Karpas-422 (cell line): ENCODE measurements at places on chromosomes 1 and 21.

GRCh38 chr21:41175080-41175479 lies 7.1 kb downstream of the BACE2 start:
- no peak for DNase-seq

GRCh38 chr1:1144843-1145546 lies 28.7 kb upstream of the TTLL10 start:
- no peak for DNase-seq

DNA sequence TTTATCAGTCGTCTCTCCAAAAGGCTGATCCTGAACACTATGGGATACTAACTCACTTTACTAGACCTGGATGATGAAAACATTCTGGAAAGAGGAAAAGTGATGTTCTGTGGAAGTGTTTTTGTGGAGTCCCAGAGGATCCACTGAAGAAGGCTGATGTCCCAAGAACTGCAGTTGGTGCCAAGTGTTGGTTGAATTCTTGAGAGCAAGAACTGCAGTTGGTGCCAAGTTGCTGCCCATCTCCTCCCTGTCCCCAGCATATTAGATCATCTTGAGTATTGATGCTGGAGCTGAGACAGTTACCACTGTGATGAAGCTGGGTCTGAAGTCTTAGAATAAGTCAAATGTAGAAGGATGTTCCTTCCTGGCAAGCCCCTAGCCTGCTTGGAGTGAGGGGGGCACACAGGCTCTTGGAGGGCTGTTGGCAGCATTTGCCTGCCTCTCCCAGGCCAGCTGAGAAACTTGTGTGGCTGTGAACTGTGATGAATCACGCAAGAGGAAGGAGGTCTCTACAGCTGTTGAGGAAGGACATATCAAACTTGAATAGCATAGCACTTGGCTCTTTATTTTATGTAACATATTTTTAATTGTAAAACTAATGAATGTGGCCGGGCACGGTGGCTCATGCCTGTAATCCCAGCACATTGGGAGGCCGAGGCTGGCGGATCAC lies 48.1 kb downstream of the DNAJC6 start:
- no peak for DNase-seq

DNA sequence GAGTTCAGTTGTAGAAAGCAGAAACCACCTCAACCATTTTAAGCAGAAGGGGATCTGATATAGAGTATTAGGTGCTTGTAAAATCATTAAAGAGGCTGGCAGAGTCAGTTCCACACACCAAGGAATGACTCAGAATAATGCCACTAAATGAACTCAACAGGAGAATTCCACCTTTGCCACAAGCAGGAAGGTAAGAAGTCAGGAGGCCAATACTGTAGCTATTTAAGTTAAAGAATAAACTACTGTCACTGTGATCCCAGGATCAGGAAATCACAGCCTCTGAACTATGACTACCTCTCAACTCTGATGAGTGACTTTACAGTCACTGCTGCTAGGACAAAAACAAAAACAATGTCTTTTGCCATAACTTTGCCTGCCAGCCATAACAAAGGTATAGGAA lies 52.5 kb upstream of the PRMT6 start:
- DNase-seq: no peak

DNA sequence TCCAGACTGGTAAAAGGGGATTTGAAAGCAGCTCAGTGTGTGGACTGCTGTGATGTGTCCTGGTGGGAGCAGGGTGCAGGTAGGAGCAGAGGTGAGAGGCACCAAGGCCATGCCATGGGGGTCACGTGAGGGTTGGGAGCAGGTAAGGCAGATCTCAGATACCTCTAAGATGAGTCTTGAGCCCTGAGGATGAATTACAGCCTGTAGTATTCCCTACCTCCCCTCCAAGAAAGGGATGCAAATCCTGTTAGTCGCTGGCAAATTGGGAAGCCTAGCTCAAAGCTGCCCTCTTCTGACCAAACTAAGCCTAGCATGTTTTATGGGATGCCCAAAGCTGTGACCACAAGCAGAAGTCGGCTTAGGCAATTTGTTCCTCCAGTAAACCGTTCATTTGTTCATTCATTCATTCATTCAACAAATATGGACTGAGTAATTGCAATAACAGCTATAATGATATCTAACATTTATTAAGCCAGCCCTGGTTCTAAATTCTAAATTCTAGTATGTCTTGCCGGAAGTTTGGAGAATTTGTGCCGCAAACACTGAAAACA lies 3.9 kb upstream of the NUAK2 start:
- peak; percentile 69 for DNase-seq

GRCh38 chr1:161298116-161298515 lies 11.7 kb downstream of the MPZ start:
- DNase-seq: no peak
